ENCODE measurements at places on chromosomes 7 and 10.

- no peak for DNase-seq
Measured at GRCh38 chr10:132059760-132060508, 5.8 kb upstream of the JAKMIP3 start.

- no peak for DNase-seq
Measured at GRCh38 chr7:26167303-26167934, 15.4 kb downstream of the NFE2L3 start.

DNA sequence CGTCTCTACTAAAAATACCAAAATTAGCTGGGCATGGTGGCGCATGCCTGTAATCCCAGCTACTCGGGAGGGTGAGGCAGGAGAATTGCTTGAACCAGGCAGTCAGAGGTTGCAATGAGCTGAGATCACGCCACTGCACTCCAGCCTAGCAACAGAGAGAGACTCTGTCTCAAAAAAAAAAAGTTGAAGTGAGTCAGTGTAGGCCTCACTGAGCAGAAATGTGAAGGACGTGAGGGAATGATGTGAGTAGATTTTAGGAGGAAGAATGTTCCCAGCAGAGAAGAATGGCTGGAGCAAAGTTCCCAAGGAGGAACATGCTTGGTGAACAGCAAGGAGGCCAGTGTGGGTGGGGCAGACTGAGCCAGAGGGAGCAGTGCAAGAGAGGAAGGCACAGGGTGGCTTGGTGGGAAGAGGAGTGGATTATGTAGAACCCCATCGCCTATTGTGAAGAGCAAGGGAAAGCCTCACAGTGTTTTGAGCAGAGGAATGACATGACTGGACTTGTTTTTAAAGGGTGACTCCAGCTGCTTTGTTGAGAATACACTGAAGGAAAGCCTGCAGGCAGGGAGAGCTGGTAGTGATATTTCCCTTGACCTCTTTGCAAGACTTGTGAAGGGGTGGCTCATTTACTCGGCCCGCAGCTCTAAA, 708.7 kb downstream of the SUGCT start:
- no peak for DNase-seq

DNA sequence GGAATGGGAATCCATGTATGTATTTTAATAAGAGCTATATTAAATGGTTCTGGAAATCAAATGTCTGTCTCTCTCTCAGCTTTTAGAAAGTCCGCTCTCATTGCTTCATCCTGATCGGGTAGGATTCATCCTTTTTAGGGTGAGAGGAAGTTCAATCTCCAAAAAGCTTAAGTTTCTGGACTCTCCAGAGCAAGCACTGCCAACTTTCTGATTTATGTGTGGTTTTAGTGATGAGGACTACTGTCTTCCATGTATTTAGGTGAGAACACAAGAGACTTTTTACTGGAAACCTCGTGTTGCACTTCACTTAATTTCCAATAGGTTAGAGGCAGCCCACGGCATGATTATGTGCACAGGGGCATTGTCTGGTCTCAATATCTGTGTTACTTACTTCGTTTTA, 267.9 kb downstream of the SUGCT start:
- DNase-seq = no peak

DNA sequence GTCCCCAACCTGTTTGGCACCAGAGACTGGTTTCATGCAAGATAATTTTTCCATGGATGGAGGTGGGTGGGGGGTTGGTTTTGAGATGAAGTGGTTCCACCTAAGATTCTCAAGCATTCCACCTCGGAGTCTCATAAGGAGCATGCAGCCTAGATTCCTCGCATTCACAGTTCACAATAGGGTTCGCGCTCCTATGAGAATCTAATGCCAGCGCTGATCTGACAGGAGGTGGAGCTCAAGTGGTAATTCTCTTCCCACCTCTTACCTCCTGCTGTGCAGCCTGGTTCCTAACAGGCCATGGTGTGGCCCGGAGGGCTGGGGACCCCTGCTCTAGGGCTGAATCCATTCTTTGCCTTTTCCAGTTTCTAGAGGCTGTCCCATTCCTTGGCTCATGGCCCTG, 19.1 kb upstream of the CDK1 start:
- DNase-seq = no peak

DNA sequence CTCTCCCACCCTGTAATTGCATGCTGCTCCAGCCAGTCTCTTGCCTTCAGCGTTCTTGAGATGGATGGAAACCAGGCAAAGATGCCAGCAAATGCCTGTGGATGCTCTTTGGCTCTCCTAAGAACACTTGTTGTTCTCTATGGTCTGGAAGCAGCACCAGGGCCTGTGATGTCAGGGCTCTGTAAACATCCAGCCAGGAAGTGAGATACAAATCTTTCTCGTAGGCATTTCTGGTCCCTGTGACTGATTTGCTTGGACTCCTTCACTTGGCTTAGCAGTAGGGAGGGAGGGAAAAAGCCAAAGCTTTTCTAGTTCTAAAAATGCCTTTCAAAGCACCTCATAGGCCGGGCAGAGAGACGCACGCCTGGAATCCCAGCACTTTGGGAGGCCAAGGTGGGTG, 201.3 kb downstream of the REEP3 start:
- no peak for DNase-seq

DNA sequence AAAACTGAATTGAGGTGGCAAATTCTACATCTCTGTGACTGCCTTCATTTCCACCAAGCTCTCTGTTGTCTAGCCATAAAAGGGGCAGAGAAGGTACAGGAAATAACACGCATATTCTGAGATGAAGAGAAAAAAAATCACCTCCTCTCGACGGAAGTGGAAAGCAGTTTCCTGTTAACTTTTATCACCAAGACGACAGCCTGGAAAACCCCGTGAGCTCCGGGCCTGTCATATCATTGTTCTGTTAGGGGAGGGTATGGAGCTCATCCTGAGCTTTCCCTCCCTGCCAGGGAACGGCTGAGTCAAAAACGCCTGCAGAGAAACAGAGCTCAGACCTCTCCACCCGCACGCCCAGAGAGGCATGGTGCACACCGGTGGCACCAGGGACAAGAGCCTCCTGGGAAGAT, 200.3 kb downstream of the PRPF18 start:
- DNase-seq = no peak

- DNase-seq = no peak
Measured at GRCh38 chr10:98536551-98536950, 89.8 kb upstream of the HPS1 start.

DNA sequence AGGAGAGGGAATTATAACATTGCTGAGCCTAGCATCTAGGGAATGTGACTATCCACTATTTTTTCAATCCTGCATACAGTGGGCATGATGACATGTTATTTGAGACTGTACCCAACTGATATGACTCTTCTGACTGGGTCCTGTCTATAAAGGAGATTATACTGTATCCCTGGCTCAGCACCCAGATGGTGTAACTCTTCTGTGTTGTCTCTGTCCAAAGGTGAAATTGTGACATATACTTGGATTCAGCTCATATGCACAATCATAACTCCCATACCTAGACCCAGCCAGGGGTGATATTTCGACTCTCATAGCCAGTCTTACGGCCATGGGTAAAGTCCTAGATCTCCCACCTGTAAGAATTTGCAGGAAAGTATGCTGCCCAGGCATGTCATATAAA, 59.3 kb downstream of the ZNF736 start:
- DNase-seq = no peak

DNA sequence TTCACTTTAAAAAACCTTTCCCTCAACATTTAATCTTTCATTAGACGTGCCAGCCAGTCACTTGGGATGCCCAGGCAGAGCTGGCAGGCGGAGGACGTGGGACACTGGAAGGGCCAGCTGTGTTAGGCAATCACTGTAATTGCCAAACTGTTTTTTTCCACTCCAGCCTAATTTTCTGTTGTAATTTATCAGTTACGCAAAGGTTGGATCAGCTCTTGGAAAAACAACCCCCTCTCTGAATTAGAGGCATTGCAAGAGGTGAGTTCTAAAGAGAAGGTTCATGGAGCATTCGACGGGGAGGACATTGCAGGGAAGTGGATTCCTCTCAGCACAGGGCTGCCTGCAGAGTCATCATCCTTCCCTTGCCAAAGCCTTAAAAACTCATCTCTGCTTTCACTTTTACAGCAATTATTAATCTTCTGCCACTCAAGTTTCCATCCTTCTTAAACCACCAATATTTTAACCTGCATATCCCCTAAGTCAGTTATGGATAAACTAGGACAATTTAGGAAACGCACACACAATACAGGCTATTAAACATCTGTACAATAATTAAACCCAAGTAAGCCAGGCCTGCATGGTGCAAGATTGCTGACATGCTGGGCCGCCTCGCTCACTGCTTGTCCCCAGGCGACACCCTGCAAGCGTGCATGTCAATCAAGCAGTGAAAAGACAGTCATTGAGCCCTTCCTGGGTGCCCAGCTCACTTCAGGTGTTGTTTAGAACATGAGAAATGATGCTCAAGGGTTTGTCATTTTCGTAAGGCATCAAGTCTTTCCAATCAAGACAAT, 272.3 kb upstream of the RNF32 start:
- DNase-seq = no peak

DNA sequence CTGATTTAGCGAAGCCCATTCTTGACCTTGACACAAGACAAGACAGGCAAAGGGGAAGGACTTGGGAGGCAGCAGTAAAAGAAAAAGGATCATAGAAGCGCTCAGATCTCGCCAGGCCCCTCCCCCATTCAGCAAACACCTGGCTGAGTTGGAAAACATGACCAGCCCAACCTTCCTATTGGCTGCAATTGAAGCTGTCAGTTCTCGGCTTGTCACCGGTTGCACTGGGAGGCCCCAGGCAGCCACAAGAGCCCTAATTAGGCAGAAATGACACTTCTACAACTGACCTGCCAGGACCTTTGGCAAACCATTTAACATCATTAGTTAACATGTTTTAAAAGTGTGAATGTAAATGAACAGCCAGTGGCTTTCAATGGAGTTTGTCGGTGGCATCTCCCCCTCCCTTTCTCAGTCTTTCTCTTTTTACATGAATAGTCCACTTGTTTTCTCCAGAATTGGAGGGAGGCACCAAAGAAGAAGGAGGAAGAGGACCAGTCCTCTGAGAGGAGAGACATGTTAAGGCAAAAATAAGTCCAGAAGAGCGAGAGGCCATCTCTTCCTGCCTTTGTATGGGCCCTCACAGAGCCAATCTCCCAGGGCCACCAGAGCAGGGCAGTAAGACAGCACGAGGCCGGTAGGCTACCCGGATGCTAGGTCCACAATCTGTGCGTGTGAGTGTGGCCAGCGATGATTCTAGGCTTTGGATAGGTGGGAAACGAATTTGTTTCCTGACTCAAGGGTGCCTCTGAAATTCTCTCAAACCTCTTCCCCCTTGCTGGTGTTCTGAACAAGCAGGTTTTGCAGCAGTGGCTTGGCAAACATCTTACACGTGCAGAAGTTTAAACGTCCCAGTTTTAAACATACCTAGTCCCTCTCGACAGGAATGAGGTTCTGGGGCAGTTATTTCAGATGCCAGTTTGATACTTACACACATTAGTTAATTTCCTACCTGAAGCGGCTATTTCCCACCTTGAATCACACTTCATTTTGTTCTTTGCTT, 15.0 kb upstream of the ENO4 start:
- DNase-seq = no peak

DNA sequence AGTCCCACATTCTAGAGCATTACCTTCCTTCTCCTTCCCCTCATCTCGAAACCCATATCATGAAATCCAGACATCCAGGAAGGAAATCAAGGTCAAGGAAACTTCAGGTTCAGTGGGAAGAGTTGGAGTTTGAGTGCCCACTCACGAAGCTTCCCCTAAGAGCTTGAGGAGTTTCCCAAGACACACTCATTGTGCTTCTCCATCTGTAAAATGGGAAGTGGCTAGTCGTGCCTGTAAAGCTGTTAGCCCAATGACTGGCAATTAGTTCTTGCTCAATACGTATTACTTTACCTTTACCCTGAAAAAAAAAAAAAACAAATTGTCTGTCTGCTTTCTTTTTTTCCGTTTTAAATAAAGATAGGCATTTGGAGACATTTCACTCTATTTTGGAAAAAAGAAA, 42.3 kb downstream of the GPAM start:
- peak; percentile 52 for DNase-seq

GRCh38 chr10:32244421-32245207, 102.3 kb downstream of the EPC1 start:
- no peak for DNase-seq

- no peak for DNase-seq
Measured at GRCh38 chr10:126351021-126351420, 37.3 kb downstream of the ADAM12 start.

DNA sequence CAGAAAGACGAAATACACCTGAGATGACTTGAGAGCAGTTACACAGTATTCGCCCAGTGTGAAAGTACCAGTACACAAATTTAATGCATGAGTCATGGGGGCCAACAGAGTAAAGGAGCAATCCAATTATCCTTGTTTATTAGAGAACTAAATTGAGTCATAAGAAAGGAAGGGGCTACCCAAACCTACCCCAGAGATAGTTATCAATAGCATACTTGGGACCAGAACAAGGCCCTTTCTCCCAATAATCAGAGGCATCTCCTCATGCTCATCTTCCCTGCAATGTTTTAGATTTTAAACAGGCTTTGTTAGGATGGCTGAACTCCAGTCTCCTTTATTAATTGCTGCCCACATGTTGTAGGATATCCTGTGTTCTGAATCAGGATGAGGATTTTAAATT, 239.7 kb upstream of the LRGUK start:
- no peak for DNase-seq

DNA sequence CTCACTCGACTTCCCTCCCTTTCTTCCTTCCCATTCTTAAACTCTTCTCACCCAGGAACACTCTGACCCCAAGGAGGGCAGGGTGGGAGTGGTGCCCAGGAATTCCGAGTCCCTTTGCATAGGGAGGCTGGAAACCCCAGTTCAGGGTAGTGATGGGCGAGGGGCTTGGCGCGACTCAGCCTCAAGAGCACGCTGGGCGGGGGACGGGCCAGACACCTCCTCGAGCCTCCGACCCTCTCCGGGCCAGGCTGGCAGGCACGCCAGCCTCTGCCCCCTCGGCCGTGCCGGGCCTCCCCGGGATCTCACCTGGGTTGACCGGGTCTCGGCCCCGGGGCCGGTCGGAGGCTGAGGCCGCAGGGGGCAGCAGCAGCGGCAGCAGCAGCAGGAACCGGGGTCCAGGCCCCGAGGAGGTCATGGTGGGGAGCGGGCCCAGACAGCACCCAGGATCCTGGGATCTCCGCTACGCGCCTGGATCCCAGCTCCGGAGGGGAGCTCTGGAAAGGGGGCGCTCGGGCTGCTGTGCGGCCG, 457 bp downstream of the PLOD3 start:
- DNase-seq = no peak

DNA sequence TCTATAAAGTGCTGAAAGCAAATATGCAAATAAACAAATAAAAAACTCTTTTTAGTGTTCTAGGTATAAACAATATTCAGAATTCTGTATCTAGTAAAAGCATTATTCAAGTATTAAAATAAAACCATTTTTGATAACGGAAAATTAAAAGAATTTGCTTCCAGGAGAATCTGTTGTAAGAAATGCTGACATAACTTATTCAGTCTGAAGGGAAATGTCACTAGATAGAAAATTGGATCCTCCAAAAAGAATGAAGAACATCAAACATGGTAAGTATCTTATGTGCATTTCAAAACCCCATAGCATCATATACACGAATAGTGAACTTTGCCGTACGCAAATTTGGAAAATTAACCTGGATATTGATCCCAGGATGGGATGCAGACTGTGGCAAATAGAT, 506.7 kb downstream of the GLRX3 start:
- no peak for DNase-seq

Data from NB4 (cell line).